ENCODE measurements at places on chromosomes 4 and X. TPM values are rescaled to one million over a fixed set of nuclear protein-coding genes. Genes with fewer than 3 reads are reported as not detected.

The FABP2 gene
- not detected for polyA plus RNA-seq

The CT55 gene
- polyA plus RNA-seq = 0.42 TPM

GRCh38 chr4:20106921-20107320 lies 144.8 kb upstream of the SLIT2 start:
- DNase-seq = no peak

DNA sequence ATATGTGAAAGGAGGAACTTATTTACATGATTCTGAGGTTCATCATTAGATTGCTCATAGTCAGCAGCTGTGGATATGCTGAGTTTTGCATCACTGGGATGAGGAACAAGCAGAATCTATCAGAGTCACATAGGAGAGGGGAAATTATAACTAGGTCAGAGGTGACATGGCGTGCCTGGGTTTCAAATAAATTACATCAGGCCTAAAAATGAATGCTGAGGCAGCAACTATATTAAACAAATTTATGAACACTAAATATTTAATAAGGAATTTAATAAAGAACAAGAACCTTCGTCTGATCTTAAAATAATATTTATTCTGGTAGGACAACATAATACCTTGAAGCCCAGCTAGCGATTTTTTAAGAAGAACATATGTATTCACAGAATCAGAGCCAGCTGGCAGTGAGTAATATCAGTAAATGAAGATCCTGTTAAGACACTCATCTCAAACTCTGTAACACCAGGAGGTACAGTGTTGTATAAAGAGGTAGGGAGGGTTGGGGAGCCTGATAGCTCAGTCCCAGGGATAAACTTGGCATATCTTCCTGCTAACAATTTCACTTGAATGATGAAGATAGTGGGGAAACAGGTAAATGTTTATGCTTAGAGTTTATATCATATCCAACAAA lies 60.9 kb upstream of the HS3ST1 start:
- no peak for DNase-seq

GRCh38 chr4:94339779-94340178 lies 2.9 kb downstream of the HPGDS start:
- DNase-seq = no peak
